Fibroblast of skin of scalp (primary cell): ENCODE measurements at places on chromosomes 2 and 18.

- no peak for DNase-seq
These were observed 251.8 kb downstream of the ZEB2 start for GRCh38 chr2:144268036-144268678.

- no peak for DNase-seq
These were observed 55.4 kb downstream of the ADI1 start for GRCh38 chr2:3463944-3464343.

DNA sequence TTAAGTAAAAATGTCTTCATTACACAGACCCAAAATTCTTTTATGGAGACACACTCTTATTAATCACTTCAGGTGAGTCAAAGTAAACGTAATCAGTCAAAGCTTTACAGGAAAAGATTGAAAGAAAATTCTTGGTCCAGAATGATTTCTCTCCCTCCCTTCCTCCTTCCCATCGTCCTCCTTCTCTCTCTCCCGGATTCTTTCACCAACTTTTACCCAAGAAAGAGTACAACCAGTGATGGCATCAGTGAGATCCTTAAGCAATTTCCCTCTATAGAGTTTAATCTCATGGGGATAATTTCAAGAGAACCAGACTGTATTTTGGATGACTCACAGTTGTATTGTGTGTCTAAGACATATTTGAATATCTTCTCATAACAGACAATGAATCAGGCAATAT is 258.1 kb downstream of the ALK start:
- peak; percentile 95 for DNase-seq

DNA sequence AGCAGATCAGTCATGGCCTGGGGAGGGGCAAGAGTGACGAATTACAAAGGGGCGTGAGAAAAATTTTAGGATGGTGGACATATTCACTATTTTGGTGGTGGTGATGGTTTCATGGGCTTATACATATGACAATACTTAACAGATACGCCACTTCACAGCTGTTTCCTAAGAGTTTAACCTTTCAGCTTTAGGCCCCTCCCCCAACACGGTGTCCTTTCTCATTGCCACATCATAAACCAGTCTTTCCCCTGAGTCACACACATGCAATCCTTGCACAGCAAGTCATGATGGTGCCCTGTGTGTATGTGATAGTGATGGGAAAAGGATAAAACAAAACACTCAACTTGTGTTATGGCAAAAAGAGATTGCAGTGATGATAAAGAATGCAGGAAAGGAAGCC is 47.6 kb upstream of the IL1R1 start:
- peak; percentile 82 for DNase-seq

GRCh38 chr2:239326831-239327535 is 73.8 kb downstream of the HDAC4 start:
- DNase-seq, result no peak

DNA sequence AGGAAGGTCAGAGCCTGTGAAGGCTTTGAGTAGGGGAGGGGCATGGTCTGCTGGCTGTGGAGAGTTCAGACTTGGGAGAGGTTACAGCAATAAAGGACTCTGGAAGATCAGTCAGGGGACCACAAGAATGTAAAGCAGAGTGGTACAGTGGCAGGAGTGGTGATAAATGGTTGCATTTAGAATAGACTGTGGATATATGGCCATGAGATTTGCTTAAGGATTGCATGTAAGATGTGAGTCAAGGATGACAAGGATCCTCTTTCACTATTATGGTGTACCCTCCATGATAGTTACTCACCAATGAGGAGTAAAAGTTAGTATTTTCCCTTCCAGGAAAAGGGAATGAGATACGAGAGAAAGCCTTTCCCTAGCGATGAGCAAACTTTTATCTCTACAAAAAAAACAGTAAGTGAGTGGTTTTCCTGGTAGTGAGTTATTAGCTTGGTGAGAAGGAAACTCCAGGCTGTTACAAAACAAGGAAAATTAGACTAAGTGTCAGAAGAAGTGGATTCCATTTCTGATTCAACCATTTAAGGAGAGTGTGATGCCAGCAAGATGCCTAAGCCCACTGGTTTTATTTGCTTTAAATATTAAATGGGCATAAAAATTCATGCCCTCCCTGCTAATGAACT is 818.0 kb upstream of the ACVR2A start:
- DNase-seq, result peak; percentile 66

DNA sequence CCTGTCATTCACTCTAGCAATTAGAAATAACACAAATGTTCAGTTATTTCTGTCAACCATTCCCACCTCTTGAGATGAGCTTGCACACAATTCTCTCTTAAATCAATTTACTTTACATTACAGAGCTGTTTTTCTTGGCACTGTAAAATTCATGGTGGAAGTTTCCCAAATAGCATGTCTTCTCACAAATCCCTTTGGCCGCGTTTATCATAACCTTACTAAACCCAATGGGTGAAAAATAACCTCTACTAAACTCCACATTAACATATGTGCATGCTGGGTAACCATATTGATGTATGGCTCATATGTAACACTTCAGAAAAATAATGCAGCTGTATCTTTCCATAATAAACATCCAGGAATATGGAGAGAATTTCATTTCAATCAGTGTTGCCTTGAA is 75.5 kb upstream of the SULT1C3 start:
- no peak for DNase-seq

- DNase-seq, result no peak
These were observed 10.7 kb downstream of the ERCC3 start for GRCh38 chr2:127283275-127283674.

GRCh38 chr2:4539121-4539520 is 835.7 kb downstream of the DCDC2C start:
- DNase-seq, result no peak
